Forelimb muscle (tissue), 1 donor: ENCODE measurements at places on chromosomes 12 and 14.

DNA sequence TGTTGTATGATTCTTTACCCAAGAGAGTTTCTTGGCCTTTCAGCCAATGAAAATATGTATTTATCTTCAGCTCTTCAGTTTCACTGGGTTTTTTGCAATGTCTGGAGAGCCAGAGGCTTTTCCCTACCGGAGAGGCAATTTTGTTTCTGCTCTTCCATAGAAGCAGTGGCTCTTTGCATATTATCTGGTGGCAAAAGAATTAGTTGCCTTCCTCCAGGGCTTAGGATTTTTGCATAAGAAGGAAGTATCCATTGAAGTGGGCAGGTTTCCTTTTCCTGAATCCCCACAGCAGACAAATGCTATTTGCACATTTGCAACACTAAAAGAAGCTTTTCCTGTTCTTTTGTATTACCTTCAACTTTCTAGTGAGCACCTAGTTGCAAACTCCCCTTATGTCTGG lies 75.2 kb downstream of the NTS start:
- no peak for DNase-seq

- no peak for DNase-seq
Measured at GRCh38 chr12:67145692-67146091, 123.5 kb upstream of the CAND1 start.

GRCh38 chr12:25887367-25887766 lies 71.1 kb upstream of the RASSF8 start:
- DNase-seq = no peak

- DNase-seq = no peak
Measured at GRCh38 chr12:98572010-98572409, 21.5 kb upstream of the SLC25A3 start.
